NCI-H460 (cell line): ENCODE measurements at places on chromosomes 1 and 21.

DNA sequence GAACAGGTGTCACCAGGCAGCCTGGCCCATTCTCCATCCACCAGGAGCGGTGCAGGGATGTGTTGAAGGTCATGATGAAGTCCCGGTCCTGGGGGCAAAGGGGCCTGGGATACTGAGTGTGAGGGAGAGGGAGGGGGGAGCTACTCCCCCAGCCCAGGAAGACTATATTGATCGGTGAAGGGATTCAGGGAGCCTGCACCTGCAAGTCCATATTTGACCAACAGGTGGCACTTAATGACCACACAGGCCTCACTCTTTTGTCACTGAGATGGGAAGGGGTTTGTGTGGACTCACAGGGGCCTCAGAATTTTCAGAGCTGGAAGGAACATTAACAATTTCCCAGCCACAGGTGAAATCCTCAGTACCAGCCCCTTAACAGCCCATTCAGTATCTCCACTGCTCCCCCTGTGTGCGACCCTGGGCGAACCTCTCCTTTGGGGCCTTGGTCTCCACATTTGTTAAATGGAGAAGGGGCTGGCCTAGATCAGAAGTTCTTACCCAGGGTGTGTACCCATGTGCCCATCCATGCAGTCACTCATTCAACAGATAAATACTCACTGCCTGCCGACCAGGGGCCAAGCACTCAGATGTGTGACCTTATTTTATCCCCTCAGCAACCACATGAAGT lies 55.6 kb downstream of the NKAIN1 start:
- DNase-seq: no peak

- no peak for DNase-seq
Observed at GRCh38 chr1:217211486-217211885, 419.4 kb downstream of the GPATCH2 start.

DNA sequence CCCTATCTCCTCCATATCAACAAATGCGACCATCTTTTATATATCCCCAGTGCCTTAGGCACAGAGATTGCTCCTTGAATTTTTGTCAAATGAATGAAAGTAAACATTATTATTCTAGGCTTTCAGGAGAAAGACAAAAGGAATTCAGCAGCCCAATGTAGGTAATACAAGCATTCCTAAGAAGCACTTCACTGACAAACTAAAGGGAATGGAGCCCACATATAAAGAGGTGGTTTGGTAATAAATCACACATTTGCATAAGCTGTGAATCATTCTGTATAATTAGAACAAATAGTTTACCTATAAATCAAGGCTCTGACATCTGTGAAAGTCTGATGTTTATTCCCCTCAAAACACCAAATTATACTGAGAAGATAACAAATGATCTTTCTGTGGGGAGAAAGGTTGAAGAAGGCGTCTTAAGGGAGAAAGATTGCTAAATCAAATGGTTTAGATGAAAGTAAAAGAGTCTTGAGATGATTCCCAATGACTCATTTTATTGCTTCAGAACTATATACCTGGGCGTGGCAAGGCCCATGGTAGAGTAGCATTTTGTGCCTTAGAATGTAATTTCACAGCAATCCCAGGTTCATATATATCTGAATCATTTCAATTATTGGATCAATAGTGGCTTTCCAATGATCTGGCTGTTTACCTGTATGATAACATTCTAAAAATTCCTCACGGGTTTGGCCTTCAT lies 558.1 kb downstream of the AGBL4 start:
- DNase-seq: no peak

DNA sequence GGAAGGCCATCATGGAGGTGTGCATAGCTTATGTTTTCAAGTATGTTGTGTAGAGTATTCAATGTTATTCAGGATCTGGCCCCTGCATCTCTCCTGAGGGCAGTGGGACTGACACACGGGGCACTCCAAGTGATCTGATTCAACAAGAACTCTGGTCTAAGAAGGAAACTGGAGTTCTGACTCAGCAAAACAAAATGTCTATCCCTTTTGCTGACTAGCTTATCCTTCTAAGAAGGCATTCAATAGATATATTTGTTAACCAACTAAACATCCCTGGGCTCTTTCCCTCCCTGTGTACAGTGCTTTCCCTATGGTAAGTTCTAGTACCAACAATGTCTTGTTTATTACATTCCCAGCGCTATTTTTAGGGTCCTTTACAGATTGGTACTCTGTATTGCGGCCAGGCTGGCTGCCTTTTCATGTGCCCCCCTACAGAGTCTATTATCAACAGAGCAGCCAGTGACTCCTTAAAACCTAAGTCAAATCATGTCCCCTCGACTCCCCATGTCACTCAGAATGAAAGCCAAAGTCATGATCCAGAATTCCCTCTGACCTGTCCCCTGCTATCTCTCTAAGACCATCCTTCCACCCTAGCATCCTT lies 304.9 kb downstream of the KCNH1 start:
- no peak for DNase-seq

GRCh38 chr1:12490532-12491142 lies 127.4 kb downstream of the DHRS3 start:
- DNase-seq: no peak

DNA sequence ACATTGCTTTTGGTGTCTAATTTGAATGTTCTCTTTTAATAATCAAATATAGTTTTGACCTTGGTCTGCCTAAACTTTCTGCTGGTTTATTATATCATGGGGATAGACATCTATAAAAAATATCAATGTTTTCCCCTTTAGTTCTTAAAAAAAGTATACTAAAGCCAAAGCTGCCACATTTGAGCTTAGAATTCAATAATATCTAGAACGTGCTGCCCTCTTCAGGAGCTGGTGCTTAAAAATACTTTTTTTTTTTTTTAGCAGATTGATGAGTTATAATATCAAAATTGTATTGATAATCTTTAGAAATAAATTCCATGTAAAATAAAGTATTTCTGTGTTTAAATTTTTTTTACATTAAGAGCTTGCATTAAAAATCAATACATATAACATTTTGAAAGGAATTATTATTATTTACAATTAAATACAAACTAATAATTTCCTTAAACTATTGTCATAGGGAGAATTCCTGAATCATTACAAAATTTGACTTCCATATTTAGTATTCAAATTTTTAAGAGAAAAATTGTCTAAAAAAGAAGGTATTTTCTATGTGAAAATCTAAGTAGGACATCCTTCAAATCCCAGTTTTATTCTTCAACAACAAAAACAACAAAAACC lies 40.1 kb upstream of the ADGRL2 start:
- DNase-seq: peak; percentile 1

GRCh38 chr1:187046293-187046692 lies 217.5 kb downstream of the PLA2G4A start:
- DNase-seq: no peak

DNA sequence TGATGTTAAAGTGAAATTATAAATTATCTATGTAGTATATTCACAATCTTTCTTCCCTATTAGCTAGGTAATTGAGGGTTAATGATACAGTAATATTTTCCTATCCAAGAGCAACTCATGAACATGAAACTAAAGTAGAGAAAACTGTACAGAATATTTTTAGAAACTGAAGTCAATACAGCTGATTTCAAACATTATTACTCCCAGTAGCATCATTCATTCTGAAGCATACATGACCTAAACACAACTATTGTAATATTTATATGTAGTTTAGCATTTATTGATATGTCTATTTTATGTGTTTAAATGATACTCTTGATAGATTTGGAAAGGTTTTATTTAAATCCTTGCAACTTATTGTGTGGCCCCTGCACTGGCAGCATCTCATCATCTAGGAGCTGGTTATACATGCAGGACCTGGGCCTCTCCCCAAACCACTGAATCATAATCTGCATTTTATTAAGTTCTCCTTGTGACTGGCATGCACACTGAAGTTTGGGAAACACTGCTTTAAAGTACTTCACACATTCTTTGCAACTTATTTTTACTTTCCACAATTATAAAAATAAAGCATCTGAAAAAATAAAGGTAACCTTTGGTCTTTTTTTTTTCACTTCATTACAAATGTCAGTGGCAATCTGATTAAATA lies 199.9 kb downstream of the LRRC40 start:
- no peak for DNase-seq

GRCh38 chr21:38992737-38993136 lies 187.0 kb downstream of the ETS2 start:
- no peak for DNase-seq

DNA sequence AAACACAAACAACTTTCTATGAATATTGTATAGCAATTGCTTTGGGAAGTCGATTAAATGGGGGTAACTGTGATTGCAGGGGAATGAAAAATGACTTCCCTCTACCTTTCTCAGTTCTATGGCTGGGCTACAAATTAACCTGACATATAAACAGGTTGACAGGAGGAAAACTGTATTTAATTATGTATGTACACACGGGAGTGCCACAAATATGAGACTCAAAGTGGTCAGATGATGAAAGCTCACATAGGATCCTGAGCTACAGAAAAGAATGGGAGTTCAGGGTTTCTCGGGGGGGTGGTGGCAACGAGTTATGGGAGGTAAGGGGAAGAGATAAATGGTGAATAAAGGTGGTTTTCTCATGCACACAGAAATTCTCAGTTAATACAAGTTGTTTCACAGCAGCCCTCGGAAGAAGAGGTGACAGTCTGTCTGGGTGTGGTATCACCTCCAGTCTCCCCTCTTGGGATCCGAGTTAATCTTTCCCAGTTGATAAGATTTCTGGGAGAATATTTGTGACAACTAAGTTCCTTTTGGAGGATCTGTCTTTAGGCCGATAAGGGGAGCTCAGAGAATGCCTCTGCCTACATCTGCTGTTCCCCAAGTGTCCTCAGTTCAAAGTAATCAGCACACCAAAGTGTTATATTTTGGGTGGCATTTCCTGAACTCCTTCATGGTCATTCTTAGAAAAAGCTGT lies 26.3 kb downstream of the GADD45A start:
- no peak for DNase-seq

GRCh38 chr1:15056515-15057285 lies 96.8 kb upstream of the TMEM51 start:
- DNase-seq: no peak

DNA sequence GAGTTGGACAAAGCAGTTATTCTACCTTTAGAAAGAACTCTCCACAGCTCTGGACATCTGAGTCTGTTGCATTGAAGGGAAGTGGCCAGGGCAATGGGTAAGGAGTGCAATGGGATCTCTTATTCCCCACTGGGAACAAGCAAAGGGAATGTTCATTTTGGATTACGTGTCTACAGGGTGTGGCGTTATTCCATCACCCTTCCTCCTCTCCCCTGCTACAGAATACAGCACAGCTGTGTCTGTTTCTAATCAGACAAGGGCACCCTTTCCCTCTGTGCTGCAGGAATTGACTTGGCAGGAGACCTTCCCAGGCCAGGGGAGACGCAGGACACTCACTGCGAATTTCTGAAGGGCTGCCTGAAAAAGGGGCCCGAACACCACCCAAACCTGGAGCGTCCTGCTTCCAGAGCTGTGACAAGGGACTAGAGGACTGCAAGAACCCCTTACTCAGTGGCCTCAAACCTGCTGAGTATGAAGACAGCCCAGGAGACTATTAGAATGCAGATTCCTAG lies 163.6 kb upstream of the RAB4A start:
- no peak for DNase-seq

DNA sequence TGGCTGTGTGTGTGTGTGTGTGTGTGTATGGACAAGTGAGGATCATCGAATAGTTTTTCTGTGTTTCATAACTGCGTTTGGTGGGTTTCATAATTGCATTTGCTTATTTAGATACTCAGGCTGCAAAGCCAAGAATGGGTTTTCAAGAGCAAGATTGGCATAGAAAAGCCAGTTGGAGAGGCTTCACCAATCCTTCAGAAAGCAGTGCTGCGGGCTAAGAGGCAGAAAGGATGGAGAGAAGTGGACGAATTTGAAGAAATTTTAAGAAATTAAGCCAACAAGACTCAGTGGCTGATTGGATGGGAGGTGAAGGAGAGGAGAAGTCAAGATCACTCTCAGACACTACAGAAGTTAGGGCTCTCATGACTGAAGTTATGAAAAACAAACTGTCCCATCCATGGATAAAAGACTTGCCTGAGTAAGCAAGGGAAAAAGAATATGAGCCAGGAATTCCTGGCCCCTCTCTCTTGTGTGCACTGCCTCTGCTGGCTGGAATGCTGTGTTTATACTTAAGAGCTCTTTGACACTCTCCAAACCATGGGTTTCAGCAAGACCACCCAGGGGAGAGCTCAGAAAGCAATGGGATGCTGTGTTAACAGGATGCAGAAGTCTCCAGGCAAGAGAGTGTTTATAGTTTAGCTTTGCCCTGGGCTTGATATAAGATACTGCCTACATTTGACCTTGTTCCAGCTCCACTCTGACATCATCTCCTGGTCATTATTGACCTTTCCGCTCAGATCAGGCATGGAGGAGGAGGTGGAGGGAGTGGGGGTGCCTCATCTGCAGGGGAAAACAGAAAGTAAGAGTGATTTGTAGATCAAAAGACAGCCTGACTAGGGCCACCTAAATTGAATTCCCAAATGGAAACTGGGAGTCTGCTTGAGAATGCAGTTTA lies 232.0 kb upstream of the PLXNA2 start:
- DNase-seq: peak; percentile 12

DNA sequence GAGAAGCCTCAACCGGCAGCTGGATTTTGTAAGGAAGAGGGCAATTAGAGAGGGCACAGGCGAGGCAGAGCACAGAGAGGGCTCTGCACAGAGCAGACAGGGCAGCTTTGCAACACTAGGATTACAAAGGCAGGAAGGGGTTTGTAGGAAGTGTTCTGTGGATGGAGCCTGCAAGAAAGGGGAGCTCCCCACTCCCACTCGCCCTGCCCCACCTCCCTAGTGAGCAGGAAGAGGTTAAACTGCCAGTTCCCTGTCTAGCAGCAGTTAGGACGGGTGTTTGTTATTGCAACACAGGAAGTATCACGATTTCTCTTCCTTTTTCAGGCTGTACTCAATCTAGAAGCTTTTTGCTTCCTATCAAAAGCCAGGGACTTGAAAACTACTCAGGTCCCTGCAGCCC lies 63.3 kb upstream of the LRRC8D start:
- DNase-seq: no peak

DNA sequence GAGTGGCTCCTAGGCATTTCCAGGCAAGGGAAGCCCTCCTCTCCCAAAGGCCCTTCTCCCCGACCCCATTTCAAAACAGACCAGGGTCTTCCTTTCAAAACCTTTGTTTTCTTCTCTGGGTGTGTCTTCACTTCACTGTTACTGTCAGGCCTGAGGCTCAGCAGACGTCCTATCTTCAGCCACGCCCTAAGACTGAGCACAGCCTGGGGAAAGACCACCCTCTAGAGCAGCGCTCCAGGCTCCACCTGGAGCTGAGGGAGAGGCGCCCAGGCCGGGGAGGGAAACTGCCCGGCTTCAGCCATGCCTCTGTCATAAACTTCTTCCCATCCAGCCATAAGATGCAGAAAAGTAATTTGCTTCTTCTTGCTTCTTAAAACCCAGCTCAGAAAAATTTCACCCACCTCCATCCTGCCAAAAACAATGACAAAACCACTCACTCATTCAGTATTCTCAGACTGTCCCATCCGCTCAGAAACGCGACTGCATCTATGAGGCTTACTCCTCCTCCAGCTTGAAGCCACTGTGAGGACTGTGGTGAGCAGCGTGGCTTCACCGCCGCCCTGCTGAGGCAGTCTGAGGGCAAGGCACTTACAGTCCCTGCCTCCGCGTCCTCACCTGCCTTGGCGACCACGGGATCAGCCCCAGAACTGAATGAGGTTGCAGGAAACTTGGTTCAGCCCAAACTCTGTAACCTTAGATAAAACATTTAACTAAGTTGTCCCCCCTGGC lies 36.1 kb downstream of the VN1R5 start:
- no peak for DNase-seq

- DNase-seq: no peak
Observed at GRCh38 chr1:110420874-110421793, 13.6 kb upstream of the LAMTOR5 start.
